ENCODE measurements at places on chromosomes 12 and 14. TPM values are rescaled to one million over a fixed set of nuclear protein-coding genes. Genes with fewer than 3 reads are reported as not detected.

DNA sequence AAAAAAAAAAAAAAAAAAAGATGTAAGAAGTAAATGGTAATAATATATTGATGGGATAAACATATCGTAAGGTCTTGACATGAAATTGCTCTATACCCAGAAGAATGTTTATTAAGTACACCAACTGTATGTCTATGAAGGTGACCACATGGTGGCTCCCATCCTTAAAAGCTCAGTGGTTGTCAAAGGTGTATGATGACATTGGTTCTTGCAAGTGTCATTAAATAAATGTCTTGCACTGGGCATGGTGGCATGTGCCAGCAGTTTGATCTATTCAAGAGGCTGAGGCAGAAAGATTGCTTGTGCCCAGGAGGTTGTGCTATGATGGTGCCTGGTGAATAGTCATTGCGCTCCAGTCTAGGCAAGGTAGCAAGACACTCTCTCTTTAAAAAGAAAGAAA lies 10.4 kb downstream of the CCT2 start:
- DNase-seq = no peak

- DNase-seq = no peak
Measured at GRCh38 chr12:106220536-106220935, 27.3 kb downstream of the CKAP4 start.

DNA sequence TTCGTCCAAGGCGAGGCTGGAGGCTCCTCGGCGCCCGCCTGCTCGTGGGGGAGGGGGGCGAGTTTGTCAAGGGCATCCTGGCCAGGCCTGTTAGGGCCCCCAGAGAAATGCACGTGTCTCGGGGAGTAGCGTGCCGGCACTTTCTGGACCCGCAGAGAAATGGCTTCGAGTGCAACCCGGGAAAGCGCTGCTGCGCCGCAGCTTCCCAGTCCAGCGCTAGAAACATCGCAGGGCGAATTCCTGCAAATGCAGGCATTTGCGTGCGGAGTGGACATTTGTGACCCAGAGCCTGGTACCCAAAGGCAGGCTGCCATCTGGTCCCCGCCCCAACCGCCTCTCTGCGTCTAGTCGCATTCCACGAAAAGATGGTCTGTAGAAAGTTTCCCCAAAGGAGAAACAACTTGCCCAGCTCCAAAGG lies 756 bp downstream of the LGR5 start:
- DNase-seq = no peak

The TSPAN8 gene
- total RNA-seq = not detected

GRCh38 chr12:92721130-92721529 lies 18.3 kb downstream of the PLEKHG7 start:
- DNase-seq = no peak
